ENCODE measurements at places on chromosomes 13 and 19.

DNA sequence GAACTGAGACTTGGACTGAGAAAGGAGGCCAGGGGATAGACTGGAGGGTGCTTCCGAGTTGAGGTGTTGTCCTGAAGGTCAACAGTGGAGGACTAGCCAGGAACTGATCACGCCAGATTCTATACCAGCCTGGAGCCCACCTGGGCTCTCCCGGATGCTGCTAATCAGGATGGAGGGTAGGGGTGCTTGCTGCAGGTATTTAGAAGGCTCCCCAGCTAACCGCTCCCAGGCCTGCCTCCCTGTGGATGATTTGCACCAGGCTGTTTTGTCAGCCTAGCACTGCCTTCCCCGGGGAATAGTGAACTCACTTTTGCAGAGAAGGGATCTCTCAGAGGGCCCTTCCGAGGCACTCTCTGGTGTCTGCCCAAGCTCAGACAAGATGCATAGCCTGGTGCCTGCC, 60.5 kb upstream of the KCTD15 start:
- no peak for DNase-seq

- no peak for DNase-seq
Measured at GRCh38 chr19:10998045-10998533, 37.3 kb downstream of the SMARCA4 start.

- DNase-seq: no peak
Measured at GRCh38 chr19:7428651-7429113, 60.2 kb downstream of the PEX11G start.

- DNase-seq: no peak
Measured at GRCh38 chr13:105634059-105634458, 901.4 kb downstream of the EFNB2 start.

DNA sequence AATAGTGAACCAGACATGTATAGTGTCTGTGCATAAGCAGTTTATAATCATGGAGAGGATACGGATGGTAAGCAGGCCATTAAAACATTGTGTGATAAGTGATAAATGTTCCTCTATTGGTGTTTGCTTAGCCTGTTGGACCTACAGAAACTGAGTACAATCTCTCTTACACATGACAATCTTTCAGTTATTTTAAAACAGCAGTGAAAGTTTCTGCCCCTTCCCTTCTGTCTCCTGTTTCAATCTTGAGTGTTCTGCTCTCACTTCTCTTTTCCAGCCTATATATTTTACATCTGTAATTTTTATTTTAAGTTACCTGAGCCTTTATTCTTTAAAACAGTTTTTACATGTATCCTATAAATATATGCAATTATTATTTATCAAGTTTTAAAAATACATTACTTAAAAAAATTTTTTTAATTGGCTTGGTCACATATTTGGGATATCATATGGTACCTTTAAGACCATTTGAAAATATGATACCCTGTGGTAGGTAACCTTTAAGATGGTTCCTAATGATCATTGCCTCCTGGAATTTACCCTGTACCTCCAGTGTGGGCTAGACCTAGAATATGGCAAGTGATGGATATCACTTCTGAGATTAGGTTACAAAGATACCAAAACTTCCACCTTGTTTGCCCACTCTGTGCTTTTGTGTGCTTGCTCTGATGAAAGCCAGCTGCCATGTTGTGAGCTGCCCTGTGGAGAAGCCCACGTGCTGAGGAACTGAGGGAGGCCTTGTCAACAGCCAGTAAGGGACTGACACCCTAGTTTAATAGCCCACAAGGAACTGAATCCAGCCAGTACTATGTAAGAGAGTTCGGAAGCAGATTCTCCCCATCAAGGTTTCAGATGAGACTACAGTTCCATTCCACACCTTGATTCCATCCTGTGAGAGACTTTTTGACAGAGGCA, 99.3 kb downstream of the DHRS12 start:
- no peak for DNase-seq

DNA sequence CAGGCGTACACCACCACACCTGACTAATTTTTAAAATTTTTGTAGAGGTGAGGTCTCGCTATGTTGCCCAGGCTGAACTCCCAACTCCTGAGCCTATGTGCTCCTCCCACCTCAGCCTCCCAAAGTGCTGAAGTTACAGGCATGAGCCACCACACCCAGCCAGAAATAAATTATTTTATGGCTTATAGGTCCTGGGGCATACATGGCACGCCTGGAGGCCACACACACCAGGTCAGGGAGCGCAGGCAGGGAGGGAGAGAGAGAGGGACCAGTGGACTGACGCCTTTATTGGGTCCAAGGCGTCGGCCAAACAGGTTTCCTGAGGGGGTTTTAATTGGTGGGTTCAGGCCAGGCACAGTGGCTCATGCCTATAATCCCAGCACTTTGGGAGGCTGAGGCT, 6.8 kb downstream of the SPIB start:
- DNase-seq: no peak

DNA sequence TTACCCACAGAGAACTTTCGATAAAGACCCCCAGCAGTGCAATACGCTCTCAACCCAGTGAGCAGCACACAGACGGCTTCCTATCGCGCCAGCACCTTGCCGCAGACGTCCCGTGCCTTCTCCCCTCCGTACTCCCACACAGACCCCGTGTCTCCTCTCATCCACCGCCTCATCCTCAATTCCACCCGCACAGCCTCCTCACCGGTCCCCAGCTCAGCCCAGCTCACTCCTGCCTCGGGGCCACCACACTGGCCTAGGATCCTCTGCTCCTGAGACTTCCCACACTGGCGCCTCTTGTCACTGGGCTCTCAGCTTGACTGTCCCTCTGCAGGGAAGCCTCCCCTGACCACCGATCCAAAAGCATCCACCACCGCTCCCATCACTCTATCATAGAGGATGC, 9.0 kb downstream of the MLLT1 start:
- DNase-seq: no peak

DNA sequence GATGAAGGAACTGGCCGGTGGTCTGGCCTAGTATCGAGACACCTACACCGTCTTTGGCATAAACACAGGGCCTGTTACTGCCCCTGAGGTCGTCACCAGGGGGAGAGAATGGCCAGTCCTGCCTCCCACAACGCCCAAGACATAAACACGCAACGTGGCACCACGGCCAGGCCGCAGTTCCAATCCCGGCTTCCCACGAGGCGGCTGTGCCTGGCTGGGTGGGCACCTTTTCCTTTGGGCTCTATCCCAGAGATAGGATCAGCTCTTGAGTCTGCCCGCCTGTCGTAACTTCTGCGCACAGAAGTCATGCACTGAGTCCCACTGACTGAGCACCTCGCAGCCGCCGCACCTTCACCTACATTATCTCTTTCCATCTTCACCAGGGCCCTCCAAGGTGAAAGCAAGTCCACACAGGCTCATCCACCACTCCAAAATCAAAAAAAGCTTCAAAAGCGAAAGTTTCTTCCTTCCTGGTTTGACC, 1.1 kb downstream of the MIER2 start:
- no peak for DNase-seq

DNA sequence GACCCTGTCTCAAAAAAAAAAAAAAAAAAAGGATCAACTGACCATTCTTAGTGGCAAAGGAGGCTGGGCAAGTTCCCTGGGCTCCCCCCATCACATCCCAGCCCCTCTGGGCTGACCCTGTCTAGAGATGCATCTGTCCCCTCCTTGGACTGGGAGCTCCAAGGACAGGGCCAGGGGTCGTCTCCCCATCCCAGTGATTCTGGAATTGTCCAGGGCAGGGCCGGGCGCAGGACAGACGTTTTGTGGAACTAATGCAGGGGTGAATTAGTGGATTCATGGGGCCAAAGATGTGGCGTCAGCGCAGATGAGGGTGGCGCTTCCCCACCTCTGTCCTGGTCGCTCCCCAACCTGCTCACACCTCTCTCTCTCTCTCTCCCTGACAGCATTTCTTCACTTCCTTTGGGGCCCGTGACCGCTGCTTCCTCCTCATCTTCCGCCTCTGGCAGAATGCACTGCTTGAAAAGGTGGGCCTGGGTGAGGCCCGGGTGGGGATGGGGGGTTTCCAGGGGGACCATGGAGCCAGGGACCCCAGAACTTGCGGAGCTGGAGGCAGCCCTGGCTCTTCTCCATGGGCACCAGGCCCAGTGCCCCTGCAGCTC, 11.1 kb downstream of the GRAMD1A start:
- DNase-seq: no peak

GRCh38 chr13:111153977-111154332, 38.8 kb downstream of the ARHGEF7 start:
- no peak for DNase-seq

DNA sequence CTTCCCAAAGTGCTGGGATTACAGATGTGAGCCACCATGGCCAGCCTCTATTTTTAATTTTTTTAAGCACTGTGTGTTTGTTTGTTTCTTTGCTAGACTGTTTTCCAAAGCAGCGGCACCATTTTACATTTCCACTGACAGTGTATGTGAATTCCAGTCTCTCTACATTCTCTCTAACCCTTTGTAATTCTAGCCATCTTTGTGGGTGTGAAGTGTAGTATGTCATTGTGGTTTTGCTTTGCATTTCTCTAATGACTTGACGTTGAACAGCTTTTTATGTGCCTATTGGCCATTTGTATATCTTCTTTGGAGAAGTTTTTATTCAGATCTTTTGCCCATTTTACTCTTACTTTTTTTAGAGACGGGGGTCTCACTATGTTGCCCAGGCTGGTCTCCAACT, 11.6 kb downstream of the PNPLA6 start:
- no peak for DNase-seq

- no peak for DNase-seq
Measured at GRCh38 chr19:342801-343421, 1.7 kb downstream of the MIER2 start.

GRCh38 chr13:27022571-27023311, 148.9 kb downstream of the USP12 start:
- DNase-seq: no peak
